ENCODE measurements at places on chromosomes 7 and 10.

GRCh38 chr7:126511046-126511445, 741.7 kb downstream of the GRM8 start:
- DNase-seq, result no peak

DNA sequence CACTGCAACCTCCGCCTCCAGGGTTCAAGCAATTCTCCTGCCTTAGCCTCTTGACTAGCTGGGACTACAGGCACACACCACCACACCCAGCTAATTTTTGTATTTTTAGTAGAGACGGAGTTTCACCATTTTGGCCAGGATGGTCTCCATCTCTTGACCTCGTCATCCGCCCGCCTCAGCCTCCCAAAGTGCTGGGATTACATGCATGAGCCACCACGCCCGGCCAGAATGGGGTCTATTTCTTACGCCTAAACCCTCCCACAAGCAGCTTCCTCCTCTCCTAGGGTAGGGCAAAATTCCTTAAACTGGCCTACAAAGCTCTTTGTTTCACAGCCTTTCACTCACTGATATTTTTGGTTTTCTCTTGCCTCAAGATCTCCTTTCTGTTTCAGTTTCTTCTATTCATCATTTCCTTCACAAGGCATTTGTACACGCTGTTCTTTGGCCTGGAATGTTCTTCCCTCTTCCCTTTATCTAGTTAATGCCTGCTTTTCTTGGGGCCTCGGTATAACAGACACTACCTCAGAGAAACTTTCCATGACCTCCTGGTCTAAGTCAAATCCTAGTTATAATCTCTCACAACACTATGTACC, 6.7 kb downstream of the CPEB3 start:
- no peak for DNase-seq

- no peak for DNase-seq
Observed at GRCh38 chr7:131068604-131069021, 259.1 kb upstream of the MKLN1 start.

GRCh38 chr7:21771906-21772610, 173.6 kb downstream of the CDCA7L start:
- DNase-seq, result no peak

- DNase-seq, result peak; percentile 71
Observed at GRCh38 chr10:72088889-72089575, 681 bp upstream of the SPOCK2 start.

GRCh38 chr10:31947144-31947926, 18.7 kb upstream of the ARHGAP12 start:
- DNase-seq, result peak; percentile 45

GRCh38 chr10:46560381-46560780, 3.9 kb upstream of the GPRIN2 start:
- DNase-seq, result peak; percentile 10

DNA sequence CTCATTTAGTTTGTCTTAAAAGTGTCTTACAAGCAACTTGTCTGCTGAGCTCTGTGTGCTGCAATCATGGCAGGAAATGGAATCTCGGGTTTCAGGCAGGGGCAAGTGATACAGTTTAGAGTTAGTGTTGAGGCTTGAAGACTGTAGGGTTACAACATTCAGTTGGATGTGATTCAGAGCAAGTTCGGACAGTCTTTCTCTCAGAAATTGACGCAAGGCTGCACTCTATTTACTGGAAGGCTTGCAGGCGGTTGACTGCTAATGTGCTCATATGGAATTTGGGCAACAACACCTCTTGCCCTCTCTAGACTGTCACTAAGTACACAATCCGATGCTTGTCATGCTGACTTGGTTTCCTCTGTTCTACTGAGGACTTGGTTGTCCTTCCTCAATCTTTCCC, 161.7 kb upstream of the BMPER start:
- DNase-seq, result no peak

DNA sequence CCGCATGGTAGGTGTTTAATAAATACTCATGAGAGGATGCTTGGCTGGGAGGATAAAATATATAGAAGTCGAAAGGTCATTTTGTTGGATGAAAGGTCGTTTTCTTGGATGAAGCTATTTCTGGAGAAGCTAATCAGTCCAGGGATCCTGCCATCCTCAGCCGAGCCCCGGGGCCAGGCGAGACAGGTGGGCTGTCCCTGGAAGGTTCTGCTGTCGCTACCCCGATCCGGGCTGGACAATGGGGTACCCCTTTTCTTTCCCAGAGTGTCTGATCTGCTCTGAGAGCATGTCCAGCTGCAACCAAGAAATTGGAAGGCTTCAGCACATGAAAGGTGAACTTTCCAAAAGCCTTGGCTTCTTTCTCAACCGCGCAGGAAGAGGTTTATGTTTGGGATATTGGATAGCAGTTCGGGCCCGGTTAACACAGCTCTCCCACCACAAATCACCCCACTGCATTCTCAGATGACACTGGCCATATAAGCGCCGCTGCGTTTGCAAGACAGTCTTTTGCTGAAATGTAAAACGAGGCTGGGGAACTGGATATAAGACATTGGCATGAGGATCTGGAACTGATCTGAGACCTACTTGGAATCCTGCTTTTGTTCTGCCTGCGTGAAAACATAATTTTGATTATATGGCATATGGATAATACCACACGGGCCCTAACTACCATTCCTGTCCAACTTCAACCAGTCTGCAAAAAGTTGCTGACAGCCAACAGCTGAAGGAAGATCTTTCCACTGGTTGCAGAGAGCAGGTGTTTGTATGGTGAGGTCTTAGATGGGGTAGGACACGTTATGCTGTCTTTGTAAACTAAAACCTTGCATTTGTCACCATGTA, 31.2 kb upstream of the MSRB2 start:
- peak; percentile 49 for DNase-seq

DNA sequence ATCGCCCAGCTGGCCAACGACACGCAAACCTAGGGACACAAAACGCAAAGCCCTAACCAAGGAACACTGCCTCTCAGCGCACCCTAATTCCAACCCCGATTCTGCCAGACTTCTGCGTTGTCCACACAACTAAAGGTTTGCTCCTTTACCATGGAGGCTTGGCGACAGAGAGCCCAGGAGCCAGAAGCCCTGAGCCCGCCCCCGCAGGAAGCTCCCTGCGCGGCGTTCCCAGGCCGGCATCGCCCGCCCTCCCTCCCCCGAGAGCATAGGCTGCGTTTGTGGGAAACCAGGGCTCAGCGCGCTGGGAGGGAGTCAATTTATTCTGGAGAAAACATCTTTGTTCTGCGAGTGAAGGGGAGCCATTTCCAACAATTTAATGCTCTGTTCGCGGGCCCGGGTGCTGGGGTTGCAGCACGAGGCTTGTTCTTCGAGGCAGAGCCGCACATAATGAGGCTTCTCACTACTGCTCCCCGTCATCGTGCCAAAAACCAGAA, 103.9 kb downstream of the GRID1 start:
- DNase-seq, result no peak

DNA sequence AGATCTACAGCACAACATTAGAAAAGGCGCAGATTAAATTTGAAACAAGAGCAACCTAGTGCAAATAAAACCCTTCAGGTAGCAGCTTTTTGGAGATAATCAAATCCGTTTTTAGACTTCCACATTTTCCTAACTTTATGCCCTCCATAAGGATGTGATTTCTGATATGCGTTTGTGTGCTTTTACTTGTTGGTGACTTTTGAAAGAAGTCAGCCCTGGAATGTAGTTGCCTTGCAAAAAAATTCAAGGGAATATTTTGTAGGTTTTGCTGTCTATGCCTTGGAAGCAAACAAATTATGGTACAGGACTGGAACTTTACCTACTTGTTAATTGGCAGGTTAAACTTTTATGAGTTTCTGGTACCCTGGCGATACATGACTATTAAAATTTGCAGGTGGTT, 86.7 kb upstream of the HDAC9 start:
- no peak for DNase-seq

- DNase-seq, result no peak
Observed at GRCh38 chr10:124008187-124008586, 85.2 kb downstream of the CHST15 start.

DNA sequence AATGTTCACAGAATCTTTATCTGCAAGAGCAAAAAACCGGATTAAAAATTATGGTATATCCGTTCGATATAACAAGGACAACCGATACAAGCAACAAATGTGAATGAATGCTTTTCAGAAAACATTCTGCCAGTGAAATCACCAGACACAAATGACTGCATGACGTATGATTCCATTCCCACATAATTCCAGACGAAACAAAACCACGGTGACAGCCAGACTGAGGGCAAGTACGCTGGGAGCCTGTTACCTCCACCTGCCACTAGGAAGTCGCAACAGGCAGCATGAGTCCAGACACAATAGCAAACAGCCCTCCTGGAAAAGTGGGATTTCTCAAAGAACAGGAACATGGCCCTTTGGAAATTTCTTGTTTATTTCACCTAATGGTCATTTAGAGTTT, 41.7 kb downstream of the MAD1L1 start:
- DNase-seq, result no peak

DNA sequence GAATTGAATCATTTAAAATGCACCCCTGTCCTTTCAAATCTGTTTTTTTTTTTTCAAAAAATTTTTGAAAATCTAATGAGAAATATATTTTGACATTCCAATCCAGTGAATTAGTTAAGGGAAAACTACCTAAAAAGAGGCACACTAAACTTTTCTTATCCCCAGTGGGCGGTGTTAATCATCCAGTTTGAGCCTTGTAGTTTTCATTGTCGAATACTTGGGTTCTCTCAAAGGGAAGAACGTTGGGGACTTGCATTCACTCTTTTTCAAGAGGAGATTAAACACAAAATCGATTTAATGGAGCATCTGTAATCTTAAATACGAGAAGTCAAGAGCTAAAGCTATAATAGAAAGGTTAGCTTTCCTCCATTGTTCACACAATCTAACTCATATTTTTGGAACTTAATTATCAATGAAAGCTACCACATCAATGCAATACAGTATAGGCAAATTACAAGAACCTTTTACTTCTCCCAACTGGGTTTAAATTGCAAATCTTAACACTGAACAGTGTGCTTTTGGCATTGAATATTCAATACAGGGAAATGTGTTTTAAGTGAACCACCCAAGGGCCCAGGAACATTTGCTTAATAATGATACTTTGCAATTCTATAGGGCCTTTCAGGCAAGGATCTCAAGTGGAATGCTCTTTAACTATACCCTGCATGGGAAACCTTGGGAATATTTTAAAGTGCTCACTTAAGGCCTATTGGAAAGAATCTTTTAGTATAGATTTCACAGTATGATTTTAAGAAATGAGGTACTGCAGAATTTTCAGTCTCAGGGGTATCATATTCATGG, 13.1 kb upstream of the SP8 start:
- no peak for DNase-seq

DNA sequence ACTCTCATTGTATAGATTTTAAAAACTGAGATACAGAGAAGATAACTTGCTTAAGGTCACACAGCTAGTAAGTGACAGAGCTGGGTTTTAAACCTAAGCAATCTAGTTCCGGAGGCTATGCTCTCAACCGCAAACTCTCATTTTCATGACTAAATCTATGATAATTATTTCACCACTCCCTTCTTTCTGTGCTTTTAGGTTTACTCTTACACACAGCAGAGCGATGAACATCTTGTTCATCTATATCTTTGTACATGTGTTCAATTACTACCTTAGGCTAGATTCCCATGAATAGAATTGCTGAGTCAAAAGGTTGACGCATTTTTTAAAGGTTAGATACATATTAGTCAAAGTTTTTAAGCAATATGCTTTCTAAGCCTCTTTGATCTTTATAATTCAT, 154.8 kb downstream of the CHN2 start:
- no peak for DNase-seq

DNA sequence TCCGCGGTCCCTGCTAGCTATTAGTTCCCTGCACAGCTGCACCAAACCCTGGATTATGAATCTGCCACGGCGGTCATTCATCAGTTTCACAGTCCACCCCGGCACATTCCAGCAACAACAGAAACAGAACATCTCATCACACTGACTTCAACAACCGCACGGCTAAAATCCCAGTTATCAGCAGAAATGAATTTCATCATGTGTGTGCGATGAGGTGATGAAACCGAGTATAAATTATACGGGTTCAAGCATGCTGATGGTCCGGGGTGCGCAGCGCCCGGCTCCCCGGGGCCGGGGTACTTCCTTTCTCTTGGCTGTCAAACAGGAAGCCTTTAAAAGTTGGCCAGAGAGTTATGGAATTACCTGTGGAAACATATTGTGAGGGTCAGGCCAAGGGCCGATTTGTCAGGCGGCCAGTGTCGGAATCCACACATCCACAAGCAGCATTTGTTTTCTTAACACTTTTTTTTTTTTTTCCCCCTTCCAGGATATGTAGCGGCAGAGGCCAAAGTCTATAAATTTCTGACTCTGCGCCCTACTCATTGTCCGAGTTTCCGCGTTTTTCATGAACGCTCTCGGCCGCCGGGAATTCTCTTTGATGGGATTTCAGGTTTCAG, 420.9 kb upstream of the MGMT start:
- peak; percentile 92 for DNase-seq

GRCh38 chr10:127024685-127025435, 119.6 kb downstream of the DOCK1 start:
- DNase-seq, result peak; percentile 56

DNA sequence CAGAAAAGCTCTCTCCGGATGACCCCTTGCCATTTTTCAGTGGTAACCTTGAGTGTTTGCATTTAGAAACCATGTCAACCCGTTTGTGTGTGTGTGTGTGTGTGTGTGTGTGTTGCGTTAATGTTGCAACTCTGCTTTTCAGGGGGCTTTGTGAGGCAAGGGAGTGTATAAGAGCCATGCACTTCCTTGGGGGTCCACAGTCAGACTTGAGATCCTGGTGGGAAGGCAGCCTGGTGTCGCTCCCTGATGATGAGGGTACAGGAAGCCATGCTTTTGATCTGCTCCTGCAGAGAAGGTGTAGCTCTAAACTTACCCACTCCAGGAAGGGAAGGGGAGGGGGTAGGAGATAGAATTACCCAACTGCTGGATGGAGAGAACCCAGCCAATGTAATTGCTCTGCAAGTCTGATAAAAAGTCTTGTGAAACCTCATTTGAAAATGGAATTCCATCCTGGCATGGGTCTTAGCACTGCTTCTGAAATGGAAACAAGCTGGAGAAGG, 10.7 kb downstream of the GRK5 start:
- DNase-seq, result no peak

- DNase-seq, result no peak
Observed at GRCh38 chr10:110615057-110615747, 28.9 kb upstream of the RBM20 start.

GRCh38 chr10:133460208-133460769, 6.5 kb downstream of the SCART1 start:
- DNase-seq, result no peak

- no peak for DNase-seq
Observed at GRCh38 chr10:99537086-99537988, 4.6 kb downstream of the NKX2-3 start.

DNA sequence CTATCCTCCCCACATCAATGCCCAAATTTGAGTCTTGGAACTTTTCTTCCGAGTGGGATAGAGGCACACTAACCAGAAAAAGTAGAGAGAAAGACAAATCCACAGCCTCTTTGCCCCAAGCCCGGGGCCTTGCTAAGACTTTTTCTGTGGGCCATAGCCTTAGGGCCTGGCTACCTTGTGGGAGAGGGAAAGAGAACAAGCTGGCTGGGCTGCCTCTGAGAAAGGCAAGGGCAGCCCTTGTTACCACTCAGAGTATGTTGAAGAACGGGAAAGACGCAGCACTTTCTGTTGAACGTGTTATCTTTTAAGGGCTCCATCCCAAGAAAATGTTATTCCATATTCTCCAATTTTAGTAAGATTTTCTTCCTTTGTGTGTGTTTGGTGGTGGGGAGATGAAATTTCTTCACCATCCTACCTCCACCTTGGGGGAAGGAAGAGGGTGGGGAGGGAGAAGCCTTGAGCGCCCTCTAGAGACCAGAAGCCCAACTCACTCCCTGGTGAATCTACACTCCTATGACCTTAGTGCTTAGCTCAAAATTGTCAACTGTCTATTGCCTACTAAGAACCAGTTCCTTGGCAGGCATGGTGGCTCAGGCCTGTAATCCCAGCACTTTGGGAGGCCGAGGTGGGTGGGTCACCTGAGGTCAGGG, 3.9 kb upstream of the NRF1 start:
- no peak for DNase-seq

Measured in right hindlimb (tissue), 1 donor.